Colonic mucosa (tissue), 4 donors: ENCODE measurements at places on chromosomes 13 and 19. TPM values are rescaled to one million over a fixed set of nuclear protein-coding genes. Genes with fewer than 3 reads are reported as not detected.

- H3K36me3 ChIP-seq, result no peaks in the 10 kb centered on the region
- DNase-seq, result peak; percentile 31
- H3K27ac ChIP-seq, result peak overlapping the region; percentile 78
- no peaks in the 10 kb centered on the region for H3K4me1 ChIP-seq
- peaks cover 5% of the 10 kb centered on the region for H3K27me3 ChIP-seq
- H3K4me3 ChIP-seq, result peak overlapping the region; percentile 62
Observed at GRCh38 chr13:25300861-25301346, 521 bp upstream of the NUP58 start.

DNA sequence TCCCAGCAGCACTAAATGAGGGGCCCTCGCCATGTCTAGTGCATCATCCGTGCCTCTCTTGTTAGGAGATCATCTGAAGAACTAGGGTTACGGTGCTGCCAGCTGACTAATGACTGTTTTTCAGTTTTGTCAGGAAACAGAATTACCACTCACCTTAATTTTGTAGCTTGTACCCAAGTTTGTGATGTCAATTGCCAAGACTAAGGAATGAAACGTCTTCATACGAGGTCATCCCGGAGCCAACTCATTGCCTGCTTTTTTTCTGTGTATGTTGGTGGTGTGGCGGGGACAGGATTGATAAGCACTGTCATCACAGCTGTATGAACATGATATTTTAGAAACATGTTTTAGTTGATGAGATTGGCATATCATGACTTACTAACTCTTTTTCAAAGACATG is 100.6 kb downstream of the TNFRSF19 start:
- H3K4me1 ChIP-seq, result no peaks in the 10 kb centered on the region
- no peaks in the 10 kb centered on the region for H3K36me3 ChIP-seq
- H3K27ac ChIP-seq, result no peak overlapping the region

LENG9 gene
- total RNA-seq, result 18.2 TPM

- no peaks in the 10 kb centered on the region for H3K27me3 ChIP-seq
- peaks cover 7% of the 10 kb centered on the region for H3K4me1 ChIP-seq
Observed at GRCh38 chr13:41008349-41008980, 10.7 kb downstream of the ELF1 start.

DNA sequence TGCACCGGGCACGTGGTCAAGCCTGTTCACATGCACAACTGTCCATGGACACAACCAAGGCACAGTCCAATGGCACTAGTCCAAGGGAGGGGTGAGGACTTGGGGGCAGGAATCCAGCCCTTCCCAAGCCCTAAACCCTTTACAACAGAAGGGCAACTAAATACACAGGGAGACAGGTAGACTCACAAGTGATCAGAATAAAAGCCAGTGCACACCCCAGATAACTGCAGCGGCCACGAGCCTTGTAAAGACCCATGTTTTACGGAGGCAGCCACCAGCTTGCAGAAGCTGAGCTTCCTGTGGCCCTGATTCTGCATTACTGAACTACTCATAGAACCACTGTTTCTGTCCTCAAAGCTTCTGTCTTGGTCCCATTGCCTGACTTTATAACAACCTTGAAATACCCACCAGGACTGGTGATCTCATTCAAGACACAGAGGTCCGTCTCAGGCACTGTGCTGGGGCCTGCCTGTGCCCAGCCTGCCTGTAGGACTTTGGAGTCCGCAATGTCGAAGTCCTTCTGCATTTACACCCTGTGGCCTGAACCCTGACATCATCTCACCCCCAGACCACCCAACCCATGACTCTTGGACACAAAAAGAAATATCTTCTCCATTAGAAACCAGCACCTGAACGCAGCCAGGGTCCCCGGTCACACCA is 181.2 kb downstream of the COL4A1 start:
- no peaks in the 10 kb centered on the region for H3K36me3 ChIP-seq
- H3K27ac ChIP-seq, result peak overlapping the region; percentile 47
- no peak overlapping the region for H3K4me3 ChIP-seq
- no peak for DNase-seq
- H3K27me3 ChIP-seq, result no peaks in the 10 kb centered on the region

GRCh38 chr13:45297456-45298205 is 43.4 kb downstream of the TPT1 start:
- H3K27ac ChIP-seq, result no peak overlapping the region
- DNase-seq, result no peak
- H3K36me3 ChIP-seq, result no peaks in the 10 kb centered on the region
- H3K4me3 ChIP-seq, result no peak overlapping the region
- H3K4me1 ChIP-seq, result no peaks in the 10 kb centered on the region
- H3K27me3 ChIP-seq, result no peaks in the 10 kb centered on the region

DNA sequence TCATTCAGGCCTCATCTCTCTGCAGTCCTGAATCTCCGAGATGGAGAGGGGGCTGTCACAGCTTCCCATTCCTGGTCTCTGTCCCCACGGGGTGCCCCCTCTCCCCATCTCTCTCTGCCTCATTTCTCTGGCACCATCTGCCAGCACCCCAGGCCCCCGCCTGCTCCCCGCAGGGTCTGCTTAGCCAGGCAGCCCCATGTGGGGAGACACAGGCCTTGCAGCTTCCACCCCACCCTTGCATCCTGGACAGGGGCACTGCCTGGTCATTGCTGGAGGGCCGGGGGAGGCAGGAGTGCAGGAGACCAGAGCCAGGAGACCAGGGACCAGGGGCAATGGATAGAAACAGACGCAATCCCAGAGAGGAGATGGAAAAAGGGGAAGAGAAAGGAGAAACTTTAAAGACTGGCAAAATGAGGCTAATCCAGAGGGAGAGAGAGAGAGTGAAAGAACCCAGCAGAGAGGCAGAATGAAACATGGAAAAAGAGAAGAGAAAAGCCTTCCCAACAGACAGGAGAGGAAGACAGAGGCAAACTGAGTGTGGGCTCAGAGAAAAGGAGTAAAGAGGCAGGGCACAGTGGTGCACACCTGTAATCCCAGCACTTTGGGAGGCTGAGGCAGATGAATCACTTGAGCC is 8.8 kb upstream of the GIPR start:
- H3K4me1 ChIP-seq, result no peaks in the 10 kb centered on the region
- no peak overlapping the region for H3K27ac ChIP-seq
- H3K4me3 ChIP-seq, result no peak overlapping the region
- no peaks in the 10 kb centered on the region for H3K27me3 ChIP-seq
- no peak for DNase-seq
- no peaks in the 10 kb centered on the region for H3K36me3 ChIP-seq
